EH (cell line): ENCODE measurements at places on chromosomes 3 and 15.

DNA sequence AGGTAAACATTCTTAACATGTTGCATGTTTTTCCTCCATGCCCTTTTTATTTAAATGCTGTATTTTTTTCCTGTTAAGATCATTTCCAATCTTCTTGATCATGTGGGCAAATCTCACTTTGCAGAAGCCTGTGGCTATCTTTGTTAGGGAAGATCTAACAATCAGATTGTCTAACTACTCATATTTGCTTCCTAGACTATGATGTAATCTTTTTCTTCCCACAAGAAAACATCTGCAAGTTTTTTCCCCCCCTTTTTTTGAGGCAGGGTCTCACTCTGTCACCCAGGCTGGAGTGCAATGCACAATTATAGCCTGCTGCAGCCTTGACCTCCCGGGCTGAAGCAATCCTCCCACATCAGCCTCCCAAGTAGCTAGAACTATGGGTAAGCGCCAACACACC, 15.0 kb upstream of the LMOD3 start:
- no peak for DNase-seq

- DNase-seq: no peak
Observed at GRCh38 chr3:19093084-19093483, 55.2 kb upstream of the KCNH8 start.

DNA sequence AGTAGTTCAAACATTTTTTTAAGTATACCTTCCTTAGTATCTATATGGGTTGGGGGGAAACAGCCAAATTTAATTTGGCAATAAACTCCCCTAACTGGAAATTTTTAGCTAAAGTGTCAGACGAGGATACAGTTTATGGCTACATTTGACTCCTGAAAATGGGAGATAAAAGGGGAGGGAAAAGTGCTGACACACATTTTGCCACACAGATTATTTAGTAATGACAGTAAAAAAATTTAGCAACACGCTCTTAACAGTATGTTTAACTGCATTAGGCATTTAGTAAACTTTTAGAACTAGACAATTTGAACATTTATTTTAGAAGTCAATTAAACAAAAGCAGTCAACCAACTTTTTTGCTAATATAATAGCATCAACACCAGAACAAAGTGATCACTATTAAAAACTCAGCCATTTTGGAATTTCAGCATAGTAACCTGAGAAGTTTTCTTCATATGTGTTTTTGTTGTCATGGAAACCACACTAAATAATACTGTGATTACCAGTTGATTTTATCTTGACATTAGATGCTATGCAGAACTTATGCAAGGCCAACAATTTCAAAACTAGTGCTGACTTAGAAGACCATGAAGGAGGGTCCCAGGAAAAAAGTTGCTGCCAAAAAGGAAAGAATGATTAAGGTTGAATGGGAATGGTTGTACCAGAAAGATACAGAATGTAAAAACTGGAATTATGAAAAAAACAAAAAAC, 47.0 kb upstream of the TFG start:
- DNase-seq: peak; percentile 23

DNA sequence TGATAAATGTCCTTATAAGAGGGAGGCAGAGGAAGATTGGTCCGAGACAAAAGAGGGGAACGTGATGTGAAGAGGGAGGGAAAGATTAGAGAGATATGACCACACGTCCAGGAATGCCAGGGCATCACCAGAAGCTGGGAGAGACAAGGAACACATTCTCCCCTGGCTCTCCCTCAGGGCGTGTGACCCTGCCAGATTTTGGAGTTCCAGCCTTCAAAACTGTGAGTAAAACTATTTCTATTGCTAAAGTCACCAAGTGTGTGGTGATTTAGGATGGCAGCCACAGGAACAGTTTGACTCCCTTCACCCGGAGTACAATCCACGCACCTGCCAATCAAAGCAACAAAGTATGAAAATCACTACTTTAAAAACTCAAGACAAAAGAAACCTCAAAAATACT, 32.1 kb upstream of the TJP1 start:
- peak; percentile 63 for DNase-seq

DNA sequence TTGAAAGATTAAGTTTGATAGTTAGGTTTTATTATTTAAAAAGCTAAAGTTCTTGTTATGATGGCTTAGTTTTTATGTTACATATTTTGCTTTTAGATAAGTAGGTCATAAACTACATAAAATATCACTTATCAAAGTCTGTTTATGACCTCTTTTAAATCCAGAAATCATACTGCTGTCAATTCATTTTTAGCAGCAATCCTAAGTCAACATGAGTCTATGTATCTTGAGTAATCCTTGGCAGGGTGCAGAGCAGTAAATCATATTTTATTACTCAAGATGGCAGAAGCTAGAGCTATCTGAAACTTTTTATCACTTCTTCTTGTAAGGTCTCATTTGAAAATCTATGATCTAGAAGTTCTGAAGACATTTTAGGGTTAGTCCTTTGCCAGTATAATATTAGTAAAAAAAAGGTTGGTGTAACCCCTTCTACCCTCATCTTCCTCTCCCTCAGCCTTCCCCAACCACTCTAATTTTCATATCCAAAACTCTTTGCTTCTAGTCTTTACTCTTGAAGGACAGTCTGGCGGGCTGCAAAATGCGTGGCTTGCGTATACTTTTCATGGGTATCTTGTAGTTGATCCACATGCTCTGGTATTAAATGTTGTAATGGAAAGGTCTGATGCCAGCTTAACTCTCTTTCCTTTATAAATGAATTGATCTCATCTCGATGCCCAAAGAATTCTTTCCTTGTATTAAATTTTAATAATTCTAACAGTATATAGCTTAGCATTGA, 134.0 kb upstream of the THRB start:
- DNase-seq: no peak

DNA sequence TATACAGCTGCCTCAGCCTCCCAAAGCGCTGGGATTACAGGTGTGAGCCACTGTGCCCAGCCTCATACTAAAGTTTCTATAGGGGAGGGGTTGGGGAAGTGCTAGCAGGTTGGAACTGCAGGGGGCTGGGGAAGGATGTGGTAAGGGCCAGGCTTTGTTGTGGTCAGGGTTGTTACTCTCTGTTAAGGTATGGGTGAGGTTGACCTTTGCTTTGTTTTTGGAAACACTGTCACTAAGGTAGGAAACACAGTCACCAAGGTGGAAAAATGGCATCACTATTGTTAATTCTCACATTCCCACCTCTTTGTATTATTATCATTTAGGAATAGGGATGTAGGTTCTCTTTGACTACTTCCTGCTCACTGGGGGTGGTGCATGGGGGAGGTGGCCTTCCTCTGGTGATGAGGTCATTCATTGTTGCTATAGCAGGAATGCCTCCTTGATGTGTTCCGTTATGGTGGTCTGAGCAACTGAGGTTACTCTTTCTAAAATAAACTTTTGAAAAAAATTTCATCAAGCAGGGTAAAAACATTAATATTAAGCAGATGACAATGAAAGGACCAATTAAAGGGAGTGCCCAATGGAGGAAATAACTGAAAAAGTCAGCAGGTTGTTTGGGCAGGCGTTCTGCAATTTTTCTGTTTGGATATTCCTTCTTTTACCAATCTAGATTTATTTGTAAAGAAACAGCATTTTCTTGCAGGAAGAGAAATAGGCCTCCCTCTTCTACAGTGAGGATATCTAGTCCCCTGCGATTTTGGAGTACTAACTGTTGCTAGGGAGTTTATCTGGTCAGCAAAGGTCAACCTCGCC, 150.5 kb downstream of the WDR76 start:
- no peak for DNase-seq

DNA sequence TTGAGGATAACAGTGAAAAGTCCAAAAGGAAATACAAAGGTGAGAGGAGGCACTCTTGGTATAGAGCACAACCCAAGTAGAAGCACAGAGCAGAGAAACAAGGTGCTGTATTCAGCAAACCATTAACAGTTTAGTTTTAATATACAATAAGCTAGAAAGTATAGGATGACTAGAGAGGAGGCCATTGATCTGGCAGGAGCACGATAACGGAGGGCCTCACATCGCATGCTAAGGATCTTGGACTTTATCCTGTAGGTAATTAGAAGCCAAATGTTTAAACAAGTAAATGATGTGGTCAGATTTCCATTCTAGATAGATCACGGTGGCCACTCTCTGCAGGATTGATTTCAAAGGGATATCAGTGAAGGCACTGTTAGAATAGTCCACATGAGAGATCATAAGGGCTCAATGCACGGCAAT, 935.0 kb downstream of the ROBO1 start:
- no peak for DNase-seq

DNA sequence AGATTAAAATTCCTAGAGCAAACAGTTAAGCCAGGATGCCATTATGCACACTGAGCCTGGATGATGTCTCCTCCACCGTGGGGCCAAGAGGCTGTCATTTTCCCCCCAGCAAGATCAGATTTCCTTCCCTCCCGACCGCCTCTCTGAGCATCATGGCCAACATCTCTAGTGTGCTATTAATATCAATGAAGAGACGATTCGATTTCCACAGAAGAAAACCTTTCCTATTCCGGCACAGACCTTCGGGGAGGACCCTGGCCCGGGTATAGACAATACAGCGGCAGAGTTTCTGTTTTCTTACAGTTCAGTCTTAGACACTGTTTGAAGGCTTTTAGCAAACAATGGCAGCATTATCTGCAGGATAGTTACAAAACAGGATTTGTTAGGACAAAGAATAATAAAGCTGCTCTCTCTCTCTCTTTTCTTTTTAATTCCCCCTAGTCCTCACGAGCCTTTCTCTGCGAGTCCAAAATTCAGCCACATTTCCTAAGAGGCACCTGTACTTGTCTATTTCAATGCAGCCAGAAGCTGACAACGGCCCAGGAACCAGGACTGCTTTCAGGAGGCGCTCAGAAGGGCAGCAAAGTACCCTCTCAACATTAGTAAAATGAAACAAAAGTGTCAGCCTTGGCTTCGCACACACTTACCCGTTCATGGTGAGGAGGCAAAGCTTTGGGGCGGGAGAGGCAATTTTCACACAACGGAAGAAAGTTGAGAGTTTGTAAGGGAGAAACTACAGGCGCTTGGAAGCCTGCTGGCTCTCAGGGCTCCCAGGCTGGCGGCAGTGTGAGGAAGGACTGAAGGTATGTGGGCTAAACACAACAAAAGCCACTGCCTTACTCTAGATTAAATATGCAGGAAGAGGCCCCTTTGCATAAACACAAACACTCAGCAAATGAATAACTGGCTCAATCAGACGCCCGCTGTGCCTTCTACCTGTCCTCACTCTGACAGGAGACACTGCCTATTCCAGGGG, 278.0 kb downstream of the FOXP1 start:
- DNase-seq: no peak

DNA sequence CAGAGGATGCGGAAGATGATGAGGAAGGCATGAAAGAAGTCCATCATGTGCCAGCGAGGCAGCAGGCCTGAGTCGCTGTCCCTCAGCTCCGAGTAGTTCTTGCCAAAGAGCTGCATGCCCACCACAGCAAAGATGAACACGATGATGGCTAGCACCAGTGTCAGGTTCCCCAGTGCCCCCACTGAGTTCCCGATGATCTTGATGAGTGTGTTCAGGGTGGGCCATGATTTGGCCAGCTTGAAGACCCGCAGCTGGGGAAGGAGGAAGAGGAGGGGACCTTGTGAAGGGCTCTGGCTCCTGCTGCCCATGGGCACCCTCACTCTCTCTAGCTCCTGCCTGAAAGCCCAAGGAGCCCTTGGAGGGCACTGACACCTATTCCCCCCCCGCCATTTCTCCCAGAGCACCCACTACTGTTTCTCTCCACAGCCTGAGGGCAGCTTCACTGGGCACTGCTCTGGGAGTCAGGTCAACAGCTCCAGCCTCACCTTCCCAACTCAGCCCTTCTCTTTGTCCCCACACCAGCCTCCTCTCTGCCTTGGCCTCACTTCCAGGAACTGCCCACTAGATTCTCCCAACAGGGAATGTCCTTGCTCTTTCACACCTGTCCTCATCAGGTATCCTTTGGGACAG, 63.6 kb downstream of the SCN5A start:
- DNase-seq: no peak

- peak; percentile 66 for DNase-seq
Observed at GRCh38 chr15:51046799-51047449, 47.8 kb downstream of the TNFAIP8L3 start.

DNA sequence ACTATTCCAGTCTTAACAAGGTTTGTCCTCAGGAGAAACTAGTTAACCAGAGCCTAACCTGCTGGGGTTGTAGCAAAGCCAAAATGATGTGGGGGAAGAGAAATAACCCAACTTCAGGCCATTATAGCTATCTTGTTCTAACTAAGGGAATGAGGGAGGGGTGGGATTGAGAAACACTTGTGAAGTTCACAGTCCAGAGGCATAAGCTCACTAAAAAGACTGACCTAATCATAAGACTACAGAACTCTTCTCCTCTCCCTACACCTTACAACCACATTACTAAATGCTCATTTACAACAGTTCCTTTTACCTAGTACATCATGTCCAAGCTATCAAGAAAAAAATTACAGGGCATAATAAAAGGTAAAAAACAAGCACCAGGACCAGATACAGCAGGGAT, 52.8 kb downstream of the UBE3A start:
- DNase-seq: no peak
